ENCODE measurements at places on chromosomes 13 and 19.

- DNase-seq, result no peak
Observed at GRCh38 chr13:38223089-38223488, 126.6 kb upstream of the UFM1 start.

- peak; percentile 84 for DNase-seq
Observed at GRCh38 chr13:30464496-30465342, 1.0 kb downstream of the HMGB1 start.

DNA sequence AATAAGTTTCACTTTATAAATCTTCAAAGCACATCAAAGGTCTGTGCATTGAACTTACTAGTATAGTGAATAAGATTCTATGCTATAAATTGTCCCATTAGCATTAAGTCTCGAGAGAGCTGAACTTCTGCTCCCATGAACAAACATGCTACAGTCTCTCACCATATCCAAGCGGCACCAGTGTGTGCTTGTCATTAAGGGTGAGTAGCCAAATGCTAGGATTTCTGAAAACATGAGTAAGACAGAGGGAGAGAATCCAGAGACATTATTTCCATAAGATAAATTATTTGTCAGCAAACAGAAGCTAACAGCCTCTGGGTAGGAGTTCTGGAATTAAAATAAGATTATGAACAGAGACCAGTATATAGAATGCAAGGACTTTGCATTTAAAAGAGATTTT is 2882.5 kb downstream of the PCDH9 start:
- DNase-seq, result no peak

DNA sequence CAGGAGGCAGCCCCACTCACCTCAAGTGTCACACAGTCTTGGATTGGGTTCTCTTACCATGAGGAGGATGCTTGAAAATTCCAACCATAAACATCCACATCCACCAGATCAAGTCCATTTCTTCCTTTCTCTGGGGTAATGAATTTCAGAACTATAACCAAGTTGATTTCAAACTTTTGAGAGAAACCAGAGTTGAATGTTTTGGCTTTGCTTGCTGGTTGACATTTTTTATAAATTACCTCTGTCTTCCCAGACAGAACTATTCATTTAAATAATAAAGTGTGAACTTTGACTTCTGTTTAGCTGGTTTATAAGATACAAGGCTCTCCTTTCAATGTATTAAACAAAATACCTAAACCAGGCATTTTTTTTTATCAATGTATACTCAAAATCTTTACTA is 550.7 kb downstream of the KCTD12 start:
- no peak for DNase-seq

GRCh38 chr19:16301999-16302694 is 22.5 kb upstream of the KLF2 start:
- DNase-seq, result no peak
